ENCODE measurements at places on chromosomes 5 and 9.
A peak's percentile ranks its signal among the peaks of the same experiment; 100 is the strongest.

DNA sequence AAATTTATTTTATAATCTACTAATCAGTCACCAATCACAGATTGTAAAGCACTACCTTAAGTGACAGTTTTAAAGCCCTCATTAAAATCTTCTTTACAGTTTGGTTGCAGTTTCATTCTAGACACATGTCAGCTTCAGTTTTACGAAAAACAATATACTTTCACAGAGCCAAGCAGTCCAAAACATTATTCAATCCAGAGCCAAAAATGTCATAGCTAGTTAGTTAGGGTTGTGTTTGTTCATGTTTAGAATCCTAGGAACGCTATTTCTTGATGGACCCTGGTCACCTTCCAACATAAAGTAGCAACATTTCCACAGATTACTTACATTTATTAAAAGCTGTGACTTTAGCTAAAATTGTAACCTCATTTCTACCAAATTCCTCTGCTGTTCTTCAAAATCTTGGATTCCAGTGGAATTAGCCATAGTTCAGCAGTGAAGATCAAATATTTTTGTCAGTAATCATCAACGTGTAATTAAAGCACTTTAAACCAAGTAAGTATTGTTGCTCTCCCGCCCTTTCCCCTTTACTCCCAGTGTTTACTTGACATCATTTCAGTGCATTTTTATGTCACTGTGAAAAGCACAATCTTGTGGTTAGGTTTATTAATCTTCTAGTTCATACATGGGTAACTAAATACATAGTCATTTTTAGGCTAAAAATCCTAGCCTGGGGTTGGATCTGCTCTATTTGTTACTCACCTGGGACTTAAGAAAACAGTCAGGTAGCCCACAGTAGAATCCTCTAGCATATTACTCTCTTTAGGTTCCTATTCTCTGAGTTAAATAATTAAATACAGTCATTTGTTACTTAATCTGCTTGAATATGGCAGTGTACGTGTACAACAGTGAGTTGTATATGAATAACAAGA, 74.3 kb downstream of the NIPBL start:
- no peak for DNase-seq

DNA sequence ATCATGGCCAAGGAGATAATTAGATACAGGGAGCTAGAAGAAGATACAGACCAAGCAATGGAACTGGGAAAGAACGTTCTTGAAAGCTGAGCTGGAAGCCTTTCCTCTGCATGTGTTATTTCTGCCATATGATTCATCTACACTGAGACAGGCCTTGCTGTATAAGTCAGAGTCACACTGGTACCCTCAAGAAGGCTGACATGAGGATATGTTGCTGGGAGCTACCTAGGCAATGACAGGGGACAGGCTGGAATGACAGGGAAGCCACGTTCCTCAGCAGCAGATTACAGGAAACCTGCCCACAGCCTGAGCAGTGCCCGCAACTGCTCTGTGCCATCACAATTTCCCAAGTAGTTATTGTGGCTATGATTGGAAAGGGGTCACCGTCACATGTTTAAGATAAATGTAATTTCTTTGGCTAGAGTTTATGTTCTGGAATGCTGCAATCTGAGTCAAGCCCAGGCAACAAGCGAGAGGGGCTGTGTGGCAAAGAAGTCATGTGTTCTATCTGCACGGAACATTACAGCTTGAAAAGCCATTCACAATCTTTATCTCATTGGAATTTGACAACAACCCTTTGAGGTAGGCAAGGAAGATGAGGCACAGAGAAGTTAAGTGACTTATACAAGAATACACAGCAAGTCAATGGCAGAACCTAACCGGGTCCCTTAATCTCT, 108.2 kb downstream of the TTLL11 start:
- no peak for DNase-seq

GRCh38 chr5:126982926-126983873, 47.2 kb downstream of the MARCHF3 start:
- DNase-seq = no peak

- peak; percentile 0 for DNase-seq
Measured at GRCh38 chr5:179731791-179732411, 721 bp upstream of the MAML1 start.

DNA sequence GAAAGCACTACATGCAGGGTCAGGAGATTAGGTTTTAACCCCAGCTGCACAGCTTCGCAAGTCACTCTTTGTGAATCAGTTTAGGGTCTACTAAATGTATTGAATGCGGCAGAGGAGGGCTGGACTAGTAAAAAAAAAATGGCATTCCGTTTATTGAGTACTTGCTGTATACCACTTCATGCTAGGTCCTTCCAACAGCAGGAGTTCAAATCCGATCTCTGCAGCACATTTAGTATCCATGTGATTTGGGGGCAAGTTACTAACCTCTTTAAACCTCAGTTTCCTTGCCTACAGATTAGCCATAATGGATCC, 204.4 kb downstream of the SNCAIP start:
- no peak for DNase-seq

- no peak for DNase-seq
Measured at GRCh38 chr5:35832762-35833161, 23.9 kb upstream of the IL7R start.

DNA sequence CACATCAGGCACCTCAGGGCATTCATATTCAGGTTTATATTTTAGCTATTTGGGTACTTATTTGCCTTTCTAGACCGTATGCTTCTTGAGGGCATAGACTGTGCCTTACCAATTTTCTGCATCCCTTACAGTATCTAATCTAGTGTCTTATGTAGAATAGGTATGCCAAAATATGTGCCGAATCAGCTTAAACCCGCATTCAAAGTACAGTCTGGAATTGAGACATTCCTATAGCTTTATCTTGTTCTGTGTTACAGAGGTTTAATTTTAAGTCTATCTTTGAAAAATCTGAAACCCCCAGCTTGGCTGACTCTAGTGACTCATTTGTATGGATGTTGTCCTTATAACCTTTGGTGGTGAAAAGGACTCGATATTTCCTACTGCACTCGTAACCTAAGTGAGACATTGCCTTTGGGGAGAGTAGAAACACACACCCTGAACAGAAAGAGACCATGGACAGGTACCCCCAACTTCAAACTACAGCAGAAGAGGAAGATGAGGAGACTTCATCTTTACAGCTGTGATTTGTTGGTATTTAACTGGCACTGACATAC, 27.0 kb upstream of the TMOD1 start:
- no peak for DNase-seq

GRCh38 chr9:75432888-75433287, 344.6 kb downstream of the OSTF1 start:
- DNase-seq = no peak

DNA sequence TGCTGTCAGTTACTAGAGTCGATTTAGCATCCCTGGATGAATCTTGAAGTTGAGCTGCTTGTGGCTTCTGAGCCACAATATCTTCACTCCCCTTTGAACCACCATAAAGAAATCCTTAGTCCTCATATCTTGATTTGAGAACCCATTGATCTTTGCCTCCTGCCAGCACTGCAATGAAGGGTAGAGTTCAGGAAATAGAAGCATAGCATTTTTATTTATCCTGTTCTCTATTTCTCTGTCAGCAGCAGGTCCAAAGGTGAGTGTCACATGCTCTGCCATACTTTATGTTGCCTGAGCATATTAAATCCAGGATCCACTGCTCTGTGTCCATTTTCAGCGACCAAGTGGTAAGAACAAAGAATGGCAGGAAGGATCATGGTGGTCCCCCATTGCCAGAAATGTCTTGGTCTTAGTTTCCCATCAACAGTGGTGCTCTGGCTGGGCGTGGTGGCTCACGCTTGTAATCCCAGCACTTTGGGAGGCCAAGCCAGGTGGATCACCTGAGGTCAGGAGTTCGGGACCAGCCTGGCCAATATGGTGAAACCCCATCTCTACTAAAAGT, 80.2 kb upstream of the PANK3 start:
- DNase-seq = no peak

DNA sequence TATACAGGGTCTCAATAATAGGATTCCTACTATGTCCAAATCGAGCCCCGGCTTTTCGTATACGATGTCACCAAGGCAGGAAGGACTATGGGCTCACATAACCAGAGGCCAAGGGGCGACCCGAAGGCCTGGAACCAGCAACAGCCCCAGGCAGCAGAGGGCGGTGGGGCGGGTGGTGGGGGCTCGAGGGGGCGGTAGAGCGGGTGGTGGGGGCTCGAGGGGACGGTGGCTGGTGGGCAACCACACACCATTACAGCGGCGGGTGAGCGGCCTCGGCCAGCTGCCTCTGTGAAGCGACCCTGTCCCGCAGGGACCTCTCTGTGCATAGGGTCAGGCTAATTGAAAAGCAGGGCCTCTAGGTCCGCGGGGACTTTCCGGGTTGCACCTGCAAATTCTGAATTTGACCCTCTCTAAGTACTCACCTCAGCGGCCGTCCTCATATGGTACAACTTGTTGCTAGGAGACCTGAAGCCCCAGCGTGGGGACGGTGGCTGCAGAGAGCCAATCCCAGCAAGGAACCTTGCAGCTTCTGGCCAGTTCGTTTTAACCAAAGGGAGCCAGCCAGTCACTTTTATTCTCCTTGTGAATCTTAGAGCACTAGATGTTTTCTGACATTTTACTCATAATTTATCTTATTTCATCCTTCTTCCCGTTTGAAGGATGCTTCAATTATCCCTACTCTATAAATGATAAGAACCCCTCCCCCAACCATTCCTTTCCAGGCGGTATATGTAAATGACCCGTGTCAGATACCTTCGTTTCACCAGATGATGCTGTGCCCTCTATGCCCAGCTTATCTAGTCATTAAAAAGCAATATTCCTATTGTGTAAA, at the start of gene NME5:
Gene NME5 (minus strand): TSS at position 480 of the 832 bp plus-strand sequence. CDS start 648 bp downstream, outside the sequence.
- DNase-seq = no peak

- no peak for DNase-seq
Measured at GRCh38 chr5:350355-350754, 28.8 kb downstream of the AHRR start.

GRCh38 chr5:113031557-113031956, 55.0 kb downstream of the DCP2 start:
- no peak for DNase-seq

GRCh38 chr9:136538599-136539426, 7.0 kb downstream of the NOTCH1 start:
- DNase-seq = no peak

- no peak for DNase-seq
Measured at GRCh38 chr5:135996611-135997010, 32.2 kb upstream of the TGFBI start.

DNA sequence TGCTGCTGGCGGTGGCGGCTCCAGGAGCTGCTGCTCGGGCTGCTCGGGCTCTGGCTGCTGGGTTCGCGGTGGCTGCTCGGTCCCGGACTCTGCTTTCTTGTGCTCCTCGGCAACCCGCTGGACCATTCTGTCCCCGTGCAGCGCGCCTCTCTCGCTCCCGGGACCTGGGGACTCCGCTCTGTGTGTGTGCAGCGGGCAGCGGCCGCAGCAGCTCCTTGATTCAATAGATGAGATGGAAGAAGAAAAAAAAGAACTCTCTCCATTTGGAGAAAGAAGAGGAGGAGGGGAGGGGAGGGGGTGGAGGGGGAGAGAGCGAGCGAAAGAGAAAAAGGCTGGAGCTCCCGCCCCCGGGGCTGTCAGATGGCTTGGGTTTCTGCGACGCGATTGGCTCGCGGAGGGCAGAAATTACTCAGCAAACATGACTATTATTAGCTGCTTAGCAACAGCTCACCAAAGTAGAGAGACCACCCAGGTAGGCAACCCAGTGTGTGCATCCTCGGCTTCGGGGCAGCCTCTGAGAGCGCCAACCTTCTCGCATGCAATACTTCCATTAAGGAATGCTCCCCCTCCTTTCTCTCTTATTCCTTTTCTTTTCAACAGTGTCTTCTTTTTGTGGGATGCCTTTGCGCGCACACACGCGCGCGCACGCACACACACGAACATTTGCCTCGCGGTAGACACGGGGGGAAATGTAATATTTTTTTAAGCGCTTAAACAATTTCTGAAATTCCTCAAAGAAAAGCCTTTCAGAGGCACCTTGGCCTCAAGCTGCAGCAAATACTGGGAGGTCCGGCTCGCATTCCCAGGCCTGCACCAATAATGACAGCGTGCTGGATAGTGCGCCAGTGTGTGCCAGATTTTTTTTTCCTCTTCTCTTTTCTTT, 7.6 kb downstream of the PTCH1 start:
- DNase-seq = no peak

DNA sequence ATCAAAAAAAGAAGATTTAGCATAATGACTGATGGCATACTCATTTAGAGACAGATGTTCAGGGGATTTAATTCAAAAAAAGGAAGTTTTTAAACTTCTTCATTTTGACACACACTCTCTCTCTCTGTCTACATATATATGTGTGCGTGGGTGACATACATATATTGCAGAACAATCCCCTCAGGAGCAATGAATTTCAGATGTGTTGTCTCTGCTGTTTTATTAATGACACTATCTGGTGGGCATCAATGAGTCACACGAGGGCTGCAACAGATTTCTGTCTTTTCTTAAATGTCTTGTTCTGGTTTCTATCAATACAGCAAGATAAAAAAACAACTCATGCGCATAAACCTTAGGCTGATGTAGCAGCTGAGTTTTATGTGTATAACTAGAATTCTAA, 123.5 kb upstream of the SLCO6A1 start:
- no peak for DNase-seq

DNA sequence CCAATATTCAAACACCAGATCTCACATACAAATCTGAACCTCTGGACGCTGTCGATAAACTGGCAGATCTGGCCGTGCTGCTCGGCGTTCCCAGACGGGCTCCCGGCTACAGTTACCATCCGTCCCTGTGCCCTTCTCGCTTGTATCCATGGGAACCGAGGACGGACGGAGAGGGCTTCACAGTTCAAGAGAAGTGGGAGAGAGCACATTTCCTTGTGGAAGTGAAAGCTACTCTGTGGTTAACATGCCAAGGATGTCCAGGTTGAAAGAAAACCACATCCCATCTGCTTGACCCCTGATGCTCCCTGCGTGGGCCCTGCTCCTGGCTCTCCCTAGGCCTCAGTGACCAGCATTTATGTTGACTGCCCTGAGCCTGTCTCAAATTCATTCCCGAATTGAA, 6.3 kb upstream of the DBN1 start:
- no peak for DNase-seq

GRCh38 chr5:38182991-38183390, 75.4 kb upstream of the EGFLAM start:
- no peak for DNase-seq

GRCh38 chr5:53397845-53398244, 82.6 kb upstream of the FST start:
- DNase-seq = no peak

GRCh38 chr5:158543539-158544387, 556.0 kb downstream of the EBF1 start:
- DNase-seq = no peak

- DNase-seq = no peak
Measured at GRCh38 chr9:13424204-13424603, 144.7 kb upstream of the MPDZ start.
